CD4-positive, alpha-beta memory T cell (primary cell): ENCODE measurements at places on chromosomes 3 and 15.
A peak's percentile ranks its signal among the peaks of the same experiment; 100 is the strongest.

- DNase-seq, result no peak
These were observed 50.3 kb downstream of the APBA2 start for GRCh38 chr15:28936081-28936480.

DNA sequence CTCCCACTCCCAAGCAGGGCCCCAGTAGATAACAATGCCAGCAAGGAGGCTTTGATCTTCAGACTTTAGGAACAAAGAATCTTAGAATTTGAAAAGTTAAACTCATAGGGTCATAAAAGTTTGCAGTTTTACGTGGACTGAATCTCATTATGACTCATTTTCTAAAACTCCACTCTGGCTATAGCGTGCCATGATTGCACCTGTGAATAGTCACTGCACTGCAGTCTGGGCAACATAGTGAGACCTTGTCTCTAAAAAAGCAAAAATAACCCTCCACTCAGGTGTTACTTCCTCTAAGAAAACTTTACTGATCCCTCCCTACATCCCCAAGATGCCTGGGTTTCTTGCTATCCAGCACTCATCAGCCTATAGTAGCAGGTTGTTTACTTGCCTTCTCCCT is 104.5 kb downstream of the IL20RB start:
- no peak for DNase-seq

GRCh38 chr15:23516866-23517265 is 48.6 kb upstream of the MKRN3 start:
- no peak for DNase-seq

DNA sequence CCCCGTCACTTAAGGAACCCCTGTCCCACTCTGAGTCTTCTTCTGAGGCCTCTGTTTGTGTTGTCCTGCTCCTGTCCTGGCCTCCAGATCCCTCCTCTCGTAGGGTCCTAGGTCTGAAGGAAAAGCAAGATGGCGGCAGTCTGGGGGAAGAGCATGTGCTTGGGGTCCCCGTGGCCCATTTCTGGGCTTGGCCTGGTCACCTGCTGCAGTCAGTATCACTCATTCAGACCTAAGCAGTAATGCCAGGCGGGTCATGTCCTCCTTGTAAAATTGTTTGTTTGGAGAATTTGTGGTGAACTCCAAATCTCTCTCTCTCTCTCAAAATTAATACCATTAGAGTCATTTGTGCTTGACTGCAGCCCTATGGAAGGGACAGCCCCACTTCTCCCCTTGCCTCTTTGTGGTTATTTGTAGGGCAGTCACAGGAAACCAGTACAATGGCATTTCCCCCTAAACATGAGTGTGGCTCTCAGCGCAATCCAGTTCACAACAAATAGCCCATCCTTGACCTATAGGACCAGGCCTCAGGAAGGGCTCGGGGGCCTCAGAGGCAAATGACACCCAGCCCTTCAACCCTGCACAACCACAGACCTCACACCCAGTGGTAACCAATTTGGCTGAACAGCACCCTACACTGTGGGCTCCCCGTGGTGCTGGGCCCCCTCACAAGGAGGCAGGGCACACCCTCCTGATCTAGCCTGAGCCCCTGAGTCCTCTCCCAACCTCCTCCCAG is 173.5 kb downstream of the OR4M2 start:
- peak; percentile 14 for DNase-seq

- peak; percentile 73 for DNase-seq
These were observed at the start of gene CACNA2D2 for GRCh38 chr3:50503504-50504342. CACNA2D2 (minus strand) TSS chr3:50503634; CDS start chr3:50503423, 211 bp downstream.
